Stimulated activated CD8-positive, alpha-beta memory T cell treated with anti-CD3 and anti-CD28 coated beads, Interleukin-7, amount 100 ng/mL, for 48 hours (primary cell): ENCODE measurements at places on chromosomes 2 and 18.

DNA sequence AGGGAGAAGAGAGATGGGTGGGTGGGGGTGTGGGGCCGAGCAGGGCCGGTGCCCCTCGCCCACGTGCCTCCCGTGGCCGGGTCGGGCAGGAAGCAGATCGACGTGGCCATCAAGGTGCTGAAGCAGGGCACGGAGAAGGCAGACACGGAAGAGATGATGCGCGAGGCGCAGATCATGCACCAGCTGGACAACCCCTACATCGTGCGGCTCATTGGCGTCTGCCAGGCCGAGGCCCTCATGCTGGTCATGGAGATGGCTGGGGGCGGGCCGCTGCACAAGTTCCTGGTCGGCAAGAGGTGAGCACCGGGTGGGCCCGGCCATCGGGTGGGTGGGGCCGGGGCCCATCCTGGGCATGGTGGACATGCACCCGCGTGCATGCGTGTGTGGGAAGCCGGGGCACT, 21.8 kb downstream of the ZAP70 start:
- no peak for DNase-seq

GRCh38 chr2:72140621-72140960, 7.1 kb downstream of the CYP26B1 start:
- DNase-seq, result no peak

DNA sequence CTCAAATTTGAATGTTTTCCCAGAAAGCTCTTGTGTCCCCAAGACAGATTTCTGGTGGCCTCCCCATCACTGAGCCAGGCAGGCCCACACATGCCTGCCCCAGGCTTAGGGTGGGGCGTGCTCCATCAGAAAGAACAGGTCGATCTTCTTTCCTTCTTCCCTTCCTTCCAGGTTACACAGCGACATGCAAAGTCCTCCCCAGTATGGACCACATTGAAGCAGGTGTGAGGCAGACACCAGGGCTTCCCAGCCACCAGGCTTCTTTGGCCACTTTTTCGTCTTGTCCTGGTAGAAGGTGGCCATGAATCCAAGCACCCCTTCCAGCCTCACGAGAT, 41.4 kb upstream of the LAPTM4A start:
- DNase-seq, result no peak

DNA sequence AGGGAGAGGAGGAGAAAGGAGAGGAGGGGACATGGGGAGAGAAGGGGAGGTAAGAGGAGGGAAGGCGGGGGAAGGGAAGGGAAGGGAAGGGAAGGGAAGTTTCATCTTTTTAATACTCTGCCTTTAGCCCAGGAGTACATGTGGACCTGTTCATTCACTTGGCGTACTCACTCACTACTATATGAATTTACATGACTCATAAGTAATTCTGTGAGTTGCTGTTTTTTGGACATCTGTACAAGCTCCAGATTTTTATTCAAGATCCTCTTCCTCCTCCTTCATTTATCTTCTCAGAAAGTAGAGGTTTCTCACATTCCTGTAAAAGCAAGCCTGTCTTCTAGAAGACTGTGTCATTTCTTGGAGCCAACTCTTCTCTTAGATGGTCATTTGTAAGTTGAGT, 84.6 kb downstream of the RDH14 start:
- DNase-seq, result no peak

GRCh38 chr2:219603771-219604170, 6.1 kb downstream of the STK11IP start:
- DNase-seq, result no peak

DNA sequence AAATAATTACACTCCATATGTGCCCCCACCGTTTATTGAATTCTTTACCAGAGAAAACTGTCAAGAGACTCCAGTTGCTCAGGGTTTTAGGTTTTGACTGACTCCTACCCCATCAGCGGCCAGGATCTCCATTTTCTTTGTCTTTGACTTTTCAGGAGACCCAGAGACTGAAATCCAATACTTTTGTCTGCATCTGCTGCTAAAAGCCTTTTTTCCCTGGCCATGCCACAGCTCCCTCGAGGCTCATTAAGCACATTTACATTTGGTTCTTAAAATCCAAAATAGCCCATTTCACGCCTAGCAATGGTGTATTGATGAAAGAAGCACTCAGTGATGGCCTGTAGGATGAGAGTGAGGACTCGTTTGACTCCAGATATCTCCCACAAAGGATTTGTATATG, 332.6 kb upstream of the ACVR2A start:
- no peak for DNase-seq

DNA sequence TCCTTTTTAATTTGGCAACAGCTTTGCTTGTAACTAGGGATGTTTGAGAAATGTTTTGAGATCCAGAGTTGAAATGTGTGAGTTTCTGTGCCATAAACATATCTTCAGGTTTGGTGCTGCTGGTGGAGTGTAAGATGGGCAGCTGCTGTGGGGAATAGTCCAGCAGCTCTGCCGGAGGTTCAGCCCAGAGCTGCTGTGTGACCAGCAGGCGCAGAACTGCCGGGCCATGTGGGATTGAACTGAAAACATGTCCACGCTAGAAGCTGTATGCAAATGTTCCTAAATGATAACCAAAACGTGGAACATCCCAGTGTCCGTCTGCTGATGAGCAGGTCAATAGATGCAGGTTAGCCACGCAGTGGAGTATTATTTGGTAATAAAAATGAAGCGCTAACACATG, 99.6 kb downstream of the DGKD start:
- no peak for DNase-seq

- DNase-seq, result no peak
Observed at GRCh38 chr2:66896131-66896530, 461.2 kb downstream of the MEIS1 start.

GRCh38 chr2:54675738-54676137, 47.7 kb upstream of the EML6 start:
- DNase-seq, result no peak

- DNase-seq, result no peak
Observed at GRCh38 chr2:29603341-29603740, 318.0 kb downstream of the ALK start.

- DNase-seq, result no peak
Observed at GRCh38 chr2:19540739-19541525, 182.5 kb upstream of the OSR1 start.

DNA sequence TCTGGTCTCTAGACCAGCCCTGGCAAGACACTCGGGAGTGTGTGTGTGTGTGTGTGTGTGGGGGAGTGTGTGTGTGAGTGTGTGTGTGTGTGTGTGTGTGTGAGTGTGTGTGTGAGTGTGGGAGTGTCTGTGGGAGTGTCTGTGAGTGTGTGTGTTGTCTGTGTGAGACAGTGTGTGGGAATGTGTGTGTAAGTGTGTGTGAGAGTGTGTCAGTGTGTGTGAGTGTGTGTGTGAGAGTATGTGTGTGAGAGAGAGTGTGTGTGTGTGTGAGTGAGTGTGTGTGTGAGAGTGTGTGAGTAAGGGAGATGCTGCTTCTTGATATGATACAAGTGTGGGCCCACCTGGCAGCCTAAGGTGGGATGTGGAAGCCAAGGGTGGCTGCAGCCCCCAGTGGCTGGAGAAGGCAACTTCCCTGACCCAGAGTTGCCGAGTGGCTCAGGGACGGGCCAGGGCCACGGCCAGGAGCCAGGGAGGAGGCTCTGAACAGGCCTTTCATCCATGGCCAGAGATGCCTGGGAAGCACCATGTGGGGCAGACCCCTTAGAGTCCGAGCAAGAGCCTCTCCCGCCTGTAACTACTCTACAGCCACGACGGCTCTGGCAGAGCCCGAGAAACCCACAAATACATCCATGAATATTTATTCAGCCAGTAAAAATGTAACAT, 159.3 kb upstream of the MYCN start:
- no peak for DNase-seq

DNA sequence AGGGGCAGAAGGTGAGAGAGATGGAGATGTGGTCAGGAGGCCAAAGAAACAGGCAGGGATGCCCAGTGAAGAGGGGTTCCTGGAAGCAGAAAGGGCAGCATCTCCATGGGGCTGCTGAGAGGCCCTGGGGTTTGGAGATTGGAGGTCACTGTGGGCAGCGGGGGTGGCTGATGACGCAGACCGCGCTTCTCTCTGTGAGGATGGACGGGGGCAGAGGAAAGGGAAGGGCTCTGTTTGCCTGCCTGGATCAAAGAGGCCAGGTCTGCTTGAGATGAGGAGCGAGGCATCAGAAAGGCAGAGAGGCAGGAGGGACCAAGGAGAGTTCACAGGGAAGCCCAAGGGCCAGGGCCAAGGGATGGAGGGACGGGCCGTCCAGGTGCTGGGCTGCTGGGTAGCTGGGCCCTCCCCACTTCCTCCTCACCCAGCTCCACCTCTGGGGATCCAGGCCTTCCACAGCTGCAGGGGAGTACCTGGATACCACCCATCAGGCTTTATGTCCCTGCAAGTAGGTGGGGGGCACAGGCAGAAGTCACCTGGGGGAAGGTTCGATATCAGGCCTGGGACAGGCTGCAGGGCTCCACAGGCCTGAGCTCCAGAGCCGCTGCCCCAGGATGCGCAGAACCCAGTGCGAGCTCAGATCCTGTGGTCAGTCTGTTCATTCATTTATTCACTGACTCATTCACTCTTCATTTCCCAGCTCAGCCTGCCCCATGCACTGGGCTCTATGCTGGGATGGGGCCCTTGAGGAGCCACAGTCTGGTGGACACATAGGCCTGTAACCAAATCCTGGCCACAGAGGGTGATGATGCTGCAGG, 30.6 kb downstream of the ADRA2B start:
- no peak for DNase-seq

DNA sequence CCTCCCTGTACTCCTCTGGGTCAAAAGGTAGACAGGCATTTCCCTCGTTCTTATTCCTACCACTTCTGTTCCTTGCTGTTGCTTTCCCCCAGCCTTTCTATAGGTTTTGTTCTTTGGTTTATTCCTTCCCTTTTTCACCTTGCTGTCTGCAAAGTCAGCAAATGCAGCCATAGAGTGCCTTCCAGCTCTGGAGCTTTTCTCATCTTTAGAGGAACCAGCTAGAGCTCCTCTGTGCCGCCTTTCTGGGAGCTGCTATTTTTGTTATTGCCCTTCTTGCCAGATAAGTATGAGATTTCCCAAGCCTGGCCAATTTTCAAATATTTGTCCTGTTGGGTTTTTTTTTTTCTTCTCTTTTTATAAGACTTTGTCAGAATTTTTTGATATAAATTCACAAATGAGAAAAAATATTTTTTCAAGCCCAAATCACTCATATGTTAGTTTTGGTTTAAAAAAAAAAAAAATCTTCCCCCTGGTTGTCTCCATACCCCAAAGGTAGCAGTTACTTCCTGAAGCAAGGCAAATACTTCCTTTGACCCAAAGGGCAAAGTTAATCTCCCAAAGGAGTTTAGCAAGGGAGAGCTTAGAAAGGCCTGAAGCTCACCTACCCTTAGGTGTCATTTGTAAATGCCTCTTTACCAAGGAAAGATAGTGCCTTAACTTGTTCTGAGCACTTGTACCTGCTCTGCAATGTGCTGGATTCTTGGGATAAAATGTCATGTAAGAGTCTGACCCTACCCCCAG, 5.1 kb upstream of the TTC27 start:
- DNase-seq, result no peak

DNA sequence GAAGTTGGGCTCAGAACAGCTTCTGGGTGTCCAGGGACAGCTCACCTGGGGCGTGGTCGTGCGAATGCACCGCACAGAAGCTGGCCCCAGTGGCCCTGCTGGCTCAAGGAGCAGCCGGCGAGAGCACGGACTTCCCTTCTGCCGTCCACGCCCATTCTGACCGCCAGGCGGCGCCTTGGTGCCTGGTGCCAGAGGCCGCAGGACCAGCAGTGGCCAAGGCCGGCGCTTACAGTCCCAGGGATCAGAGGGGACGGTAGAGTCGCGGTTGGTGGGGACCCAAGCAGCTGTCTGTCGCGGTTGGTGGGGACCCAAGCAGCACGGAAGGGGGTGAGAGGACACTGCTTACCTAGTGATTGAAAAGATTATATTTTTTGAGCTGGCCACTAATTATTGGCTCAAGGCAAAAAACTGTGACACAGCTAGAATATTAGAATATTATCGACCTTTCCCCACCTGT, 25.7 kb downstream of the NPPC start:
- DNase-seq, result peak; percentile 38

DNA sequence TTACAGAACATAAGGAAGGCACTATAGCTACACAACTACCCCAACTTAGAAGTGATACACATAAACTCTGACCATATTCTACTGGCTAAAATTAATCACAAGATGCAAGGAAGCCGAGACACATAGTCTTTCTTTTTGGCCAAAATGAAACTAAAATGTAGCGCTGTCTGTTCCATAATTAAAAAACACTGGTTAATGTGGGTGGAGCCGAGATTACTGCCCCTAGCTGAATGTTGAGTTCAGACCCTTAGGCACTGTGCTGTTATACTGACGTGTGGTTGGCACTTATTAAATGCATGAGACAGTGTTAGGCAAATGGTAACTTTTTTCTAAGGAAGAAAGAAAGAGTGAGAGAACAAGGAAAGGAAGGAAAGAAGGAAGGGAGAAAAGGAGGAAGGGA, 254.6 kb upstream of the RND3 start:
- DNase-seq, result no peak

- DNase-seq, result no peak
Observed at GRCh38 chr2:14891546-14891945, 259.0 kb downstream of the LRATD1 start.

- DNase-seq, result no peak
Observed at GRCh38 chr2:18684206-18685038, 95.1 kb upstream of the NT5C1B start.

DNA sequence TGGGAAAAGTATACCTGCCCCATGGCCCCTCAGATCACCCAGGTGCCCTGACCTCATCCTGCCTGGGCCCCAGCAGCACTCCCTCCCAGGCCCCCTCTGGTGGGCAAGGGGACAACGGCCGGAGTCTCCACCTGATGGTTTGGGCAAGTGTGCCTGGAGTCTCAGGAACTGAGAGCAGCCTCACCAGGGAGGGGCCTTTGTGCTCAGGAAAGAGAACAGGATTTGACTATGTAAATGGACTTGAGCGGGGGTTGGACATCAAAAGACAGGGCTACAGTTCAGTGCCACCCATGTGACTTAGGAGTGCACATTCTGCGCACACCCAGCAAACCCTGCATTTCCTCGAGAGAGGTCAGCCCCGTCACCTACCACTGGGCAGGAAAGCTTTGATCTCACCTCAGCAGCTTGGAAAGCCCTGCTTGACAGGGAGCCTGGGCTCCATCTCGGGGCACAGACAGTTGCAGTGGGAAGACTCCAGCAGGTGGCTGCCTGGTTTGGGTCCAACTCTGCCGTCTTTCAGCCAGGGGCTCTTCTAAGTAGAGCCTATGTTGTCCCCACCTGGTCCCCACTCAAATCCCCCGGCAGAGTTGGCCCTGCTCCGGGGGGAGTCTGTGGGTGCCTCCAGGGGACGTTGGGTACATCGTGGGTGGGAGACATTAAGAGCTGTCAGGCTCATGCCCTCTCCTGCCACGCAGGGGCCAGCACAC, 3.3 kb downstream of the INPP5D start:
- no peak for DNase-seq

- no peak for DNase-seq
Observed at GRCh38 chr2:48144777-48145176, 238.5 kb upstream of the FBXO11 start.

GRCh38 chr2:101007415-101008345, 5.6 kb downstream of the RPL31 start:
- no peak for DNase-seq
